Activated CD8-positive, alpha-beta T cell treated with anti-CD3 and anti-CD28 coated beads, Interleukin-2, amount 10 ng/mL, durations not matched to agents 7 days and 5 days (primary cell): ENCODE measurements at places on chromosomes 16 and 17. TPM values are rescaled to one million over a fixed set of nuclear protein-coding genes. Genes with fewer than 3 reads are reported as not detected.

DNA sequence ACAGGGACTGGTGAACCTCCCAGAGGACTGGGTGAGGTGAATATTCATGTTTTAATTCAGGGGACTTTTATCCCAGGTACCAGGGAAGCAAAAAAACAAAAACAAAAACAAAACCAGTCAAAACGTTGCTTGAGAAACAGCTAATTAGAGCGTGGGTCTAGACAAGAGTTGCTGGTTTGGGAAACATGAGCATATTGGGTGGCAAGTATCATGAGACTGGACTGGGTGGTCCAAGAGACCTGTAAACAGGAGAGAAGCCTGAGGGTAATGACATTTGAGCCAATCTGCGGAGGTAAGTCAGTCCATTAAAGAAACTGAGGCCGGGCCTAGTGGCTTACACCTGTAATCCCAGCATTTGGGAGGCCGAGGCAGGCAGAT lies 11.5 kb upstream of the BPTF start:
- H3K36me3 ChIP-seq: no peaks in the 10 kb centered on the region
- H3K4me1 ChIP-seq: no peaks in the 10 kb centered on the region
- DNase-seq: no peak
- H3K27me3 ChIP-seq: peaks cover 10% of the 10 kb centered on the region
- no peak overlapping the region for H3K27ac ChIP-seq

The EFCAB5 gene
- total RNA-seq: 1.6 TPM

The HASPIN gene
- total RNA-seq: 27.0 TPM

The CD300LG gene
- total RNA-seq: not detected

DNA sequence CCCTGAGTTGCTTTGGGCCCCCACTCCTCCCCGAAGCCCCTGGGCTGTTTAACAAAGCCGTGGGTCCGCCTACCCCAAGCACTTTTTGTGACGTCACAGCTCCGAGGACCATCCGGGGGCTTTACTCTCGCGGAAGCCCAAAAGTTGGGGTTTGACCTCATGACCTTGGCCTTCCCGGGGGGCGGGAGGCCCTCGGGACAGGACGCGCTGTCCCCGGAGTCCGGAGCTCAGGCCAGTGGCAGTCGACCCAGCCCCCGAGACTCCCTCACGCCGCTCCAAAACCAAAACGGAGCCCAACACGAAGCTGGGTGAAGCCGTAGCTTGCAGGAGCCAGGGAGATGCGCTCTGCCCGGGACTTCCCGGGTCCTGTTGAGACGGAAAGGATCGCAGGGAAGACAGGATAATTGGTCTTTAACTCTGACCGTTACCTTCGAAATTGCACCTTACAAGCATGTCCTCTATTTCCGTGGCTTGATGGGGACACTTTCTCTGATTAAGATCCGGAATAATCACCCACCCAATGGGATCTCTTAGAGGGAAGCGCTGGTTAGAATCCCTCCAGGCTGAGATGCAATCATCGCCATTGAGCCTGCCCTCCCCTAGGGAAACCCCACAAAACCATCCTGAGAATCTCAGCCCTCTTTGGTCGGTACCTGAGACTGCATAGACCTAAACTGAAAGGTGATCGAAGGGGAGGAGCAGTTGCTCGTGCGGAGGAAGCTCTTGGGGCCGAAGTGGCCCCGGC lies 4.9 kb upstream of the SOX9 start:
- no peaks in the 10 kb centered on the region for H3K4me1 ChIP-seq
- no peak overlapping the region for H3K27ac ChIP-seq
- peaks cover 48% of the 10 kb centered on the region for H3K27me3 ChIP-seq

DNA sequence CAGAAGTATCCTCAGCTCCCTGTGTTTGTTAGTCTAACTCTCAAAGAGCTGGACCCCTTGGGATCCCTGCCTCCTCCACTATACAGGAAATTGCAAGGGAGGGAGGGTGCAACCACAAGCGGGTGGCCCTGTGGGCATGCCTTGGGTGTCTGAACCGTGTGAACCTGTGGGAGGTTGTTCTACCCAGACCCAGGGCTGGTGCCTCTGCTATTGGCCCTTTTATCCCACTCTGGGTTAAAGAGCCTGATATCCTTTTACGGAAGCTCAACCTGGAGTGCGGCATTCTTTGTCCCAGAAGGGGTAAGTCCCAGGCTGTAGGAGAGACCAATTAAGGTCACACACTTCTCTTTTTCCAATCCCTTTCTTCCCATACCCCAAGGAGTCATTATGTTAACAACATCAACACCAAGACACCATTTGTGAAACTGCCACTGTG lies 53.4 kb downstream of the ARSG start:
- H3K4me3 ChIP-seq: peak overlapping the region; percentile 1
- peak; percentile 71 for DNase-seq
- peaks cover 67% of the 10 kb centered on the region for H3K4me1 ChIP-seq
- peaks cover 24% of the 10 kb centered on the region for H3K36me3 ChIP-seq

DNA sequence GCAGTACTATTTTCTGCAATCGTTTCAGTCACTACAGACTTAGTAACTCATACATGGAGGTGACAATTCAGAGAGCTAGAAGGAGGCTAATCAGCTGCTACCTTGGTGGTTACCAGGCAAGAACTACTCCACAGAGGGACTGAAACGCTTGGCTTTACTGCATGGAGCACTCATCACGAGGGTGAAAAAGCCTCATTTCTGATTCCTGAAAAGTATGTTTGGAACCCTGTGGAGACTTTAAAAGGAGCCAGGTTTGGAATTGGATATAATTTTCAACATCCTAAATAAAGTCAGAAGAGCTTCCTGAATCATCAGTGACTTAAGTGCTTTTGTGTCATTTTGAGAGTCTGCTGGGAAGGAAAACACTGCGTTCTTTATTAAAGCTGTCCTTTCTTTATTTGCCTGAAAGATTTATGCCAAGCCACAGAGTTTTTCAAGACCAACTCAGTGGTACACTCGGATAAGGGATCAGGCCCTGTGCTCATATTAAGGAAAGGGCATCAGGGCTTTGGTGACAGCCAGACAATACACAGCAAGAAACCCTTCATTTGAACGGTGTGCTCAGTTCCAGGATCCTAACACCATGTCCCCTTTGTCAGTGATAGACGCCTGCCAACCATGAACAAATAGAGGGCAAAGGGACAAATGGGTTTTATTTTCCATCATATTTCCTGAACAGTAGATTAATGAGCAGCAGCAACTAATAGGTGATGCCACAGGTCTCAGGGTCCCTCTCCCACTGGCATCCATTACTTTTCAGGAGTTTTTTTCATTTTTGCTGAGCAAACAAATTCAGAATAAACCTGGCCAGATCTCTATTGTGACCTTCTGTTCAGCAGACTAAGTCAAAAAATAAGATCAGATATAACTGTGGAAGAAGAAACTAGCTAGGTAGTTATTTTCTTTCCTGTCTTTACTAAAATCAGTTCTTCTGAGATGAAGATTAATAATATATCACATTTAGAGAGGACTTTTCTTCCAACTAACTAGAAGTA lies 80.5 kb upstream of the CLEC18B start:
- H3K27ac ChIP-seq: no peak overlapping the region
- peaks cover 22% of the 10 kb centered on the region for H3K36me3 ChIP-seq

The CSH1 gene
- not detected for total RNA-seq

The BAIAP2 gene
- total RNA-seq: 5.0 TPM

The DPEP2 gene
- total RNA-seq: 5.6 TPM

DNA sequence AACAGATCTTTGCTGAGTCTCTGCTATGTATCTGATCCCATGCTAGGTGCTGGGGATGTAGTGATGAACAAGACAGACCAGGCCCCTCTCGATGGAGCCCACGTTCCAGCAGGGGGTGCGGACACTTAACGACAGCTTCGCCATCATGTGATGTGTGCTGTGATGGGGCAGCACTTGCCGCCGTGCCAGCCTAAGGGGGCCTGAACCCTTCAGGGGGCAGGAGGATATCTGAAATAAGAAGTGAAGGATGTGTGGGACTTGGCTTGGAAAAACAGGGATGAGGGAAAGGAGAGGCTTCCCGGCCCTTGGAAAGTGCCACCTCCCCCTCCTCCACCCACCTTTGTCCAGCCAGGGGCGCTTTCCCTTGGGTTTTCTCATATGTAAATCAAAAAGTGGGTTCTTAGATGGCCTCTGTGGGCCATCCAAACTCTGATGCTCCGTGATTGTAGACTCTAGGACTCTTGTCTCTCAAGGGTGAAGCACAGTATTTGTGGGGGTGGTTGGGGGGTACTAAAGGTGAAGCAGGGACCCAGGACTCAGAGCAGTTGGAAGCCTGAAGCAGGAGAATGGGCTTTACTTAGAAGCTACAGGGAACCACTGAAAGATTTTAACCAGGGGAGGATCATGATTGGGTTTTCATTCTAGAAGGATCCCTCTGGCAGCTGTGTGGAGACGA lies 4.0 kb upstream of the DLX3 start:
- no peak overlapping the region for H3K4me3 ChIP-seq
- DNase-seq: no peak
- H3K4me1 ChIP-seq: peaks cover 27% of the 10 kb centered on the region
- no peak overlapping the region for H3K27ac ChIP-seq

DNA sequence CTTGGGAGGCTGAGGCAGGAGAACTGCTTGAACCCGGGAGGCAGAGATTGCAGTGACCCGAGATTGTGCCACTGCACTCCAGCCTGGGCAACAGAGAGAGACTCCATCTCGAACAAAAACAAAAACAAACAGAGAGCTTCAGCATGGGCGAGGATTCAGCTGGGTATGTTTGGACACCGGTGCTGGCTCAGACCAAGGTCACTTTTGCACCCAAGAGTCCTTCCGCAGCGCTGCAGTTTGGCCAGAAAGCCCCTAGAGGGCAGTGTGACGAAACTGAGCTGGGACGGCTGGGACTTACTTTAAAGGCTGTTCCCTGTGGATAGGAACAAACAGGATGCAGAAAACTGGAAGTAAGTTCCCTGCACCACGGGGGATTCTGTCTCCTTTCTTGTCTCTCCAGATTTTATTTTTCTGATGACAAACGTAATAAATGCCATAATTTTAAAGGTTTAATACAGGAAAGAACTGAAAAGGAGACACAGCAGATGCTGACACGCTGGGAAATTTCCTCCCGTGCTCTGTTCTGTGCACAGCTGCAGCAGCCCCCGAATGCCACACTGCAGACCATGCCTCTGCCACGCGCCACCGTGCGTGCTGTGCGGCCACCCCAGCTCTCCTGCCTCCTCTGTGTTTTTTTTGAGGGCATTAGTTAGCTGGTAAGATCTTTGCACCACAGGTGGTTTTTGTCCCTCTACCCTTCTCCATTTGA lies 25.2 kb upstream of the USP36 start:
- DNase-seq: peak; percentile 76
- H3K27me3 ChIP-seq: no peaks in the 10 kb centered on the region
- H3K4me3 ChIP-seq: no peak overlapping the region
- H3K27ac ChIP-seq: no peak overlapping the region

DNA sequence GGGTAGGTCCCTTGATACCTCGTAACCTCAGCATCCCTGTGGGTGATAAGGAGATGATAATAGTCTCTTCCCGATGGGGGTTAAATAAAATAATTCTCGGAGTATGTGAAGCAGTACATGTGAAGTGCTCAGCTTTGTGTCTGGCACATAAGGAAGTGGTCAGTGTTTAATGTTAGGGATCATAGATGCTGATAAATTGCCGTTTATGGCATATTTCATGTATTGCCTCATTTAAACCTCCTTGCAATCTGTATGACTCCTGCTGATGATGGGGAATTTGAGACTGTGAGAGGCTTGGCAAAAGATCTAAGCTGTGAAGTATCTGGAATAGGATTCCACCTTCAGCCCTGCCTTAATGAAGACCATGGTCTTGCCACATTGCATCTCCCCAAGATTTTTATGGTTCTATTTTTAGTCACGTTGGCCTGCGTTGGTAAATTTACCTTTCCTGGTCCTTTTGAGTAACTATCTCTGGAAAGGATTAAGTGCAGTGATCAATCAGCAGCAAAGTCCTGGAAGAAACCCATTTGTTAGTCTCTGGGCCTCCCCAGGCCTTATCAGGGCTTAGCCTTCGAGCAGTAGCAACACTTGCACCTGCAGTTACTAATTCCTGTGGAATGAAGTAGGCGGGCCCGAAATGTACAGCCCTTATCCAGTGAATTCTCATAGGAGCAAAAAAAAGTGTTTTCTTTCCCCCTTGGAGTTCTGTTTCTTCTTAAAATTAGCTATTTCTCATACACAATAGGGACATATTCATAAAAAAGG lies 144.9 kb downstream of the WWOX start:
- peaks cover 3% of the 10 kb centered on the region for H3K36me3 ChIP-seq
- H3K27me3 ChIP-seq: no peaks in the 10 kb centered on the region
- no peak overlapping the region for H3K4me3 ChIP-seq
- no peak overlapping the region for H3K27ac ChIP-seq

DNA sequence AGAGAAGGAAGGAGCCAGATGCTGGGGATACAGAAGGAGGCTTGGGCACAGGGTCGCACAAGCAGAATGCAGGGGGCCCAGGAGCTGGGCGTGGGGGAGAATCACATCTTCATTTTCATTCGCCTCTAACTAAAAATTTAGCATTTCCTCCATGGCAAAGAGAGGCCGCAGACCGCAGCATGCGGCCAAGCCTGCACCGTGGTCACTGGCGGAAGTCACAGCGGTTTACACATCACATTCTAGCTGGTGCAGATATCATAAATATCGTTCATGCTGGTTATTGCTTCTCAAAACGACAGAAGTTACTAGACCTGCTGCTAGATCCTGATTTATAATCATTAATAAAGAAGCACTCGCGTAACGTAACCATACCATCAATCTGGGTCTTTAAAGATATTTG lies 162.0 kb downstream of the NTN1 start:
- H3K27me3 ChIP-seq: no peaks in the 10 kb centered on the region
- no peaks in the 10 kb centered on the region for H3K36me3 ChIP-seq

GRCh38 chr16:70410734-70411133 lies 28.2 kb downstream of the ST3GAL2 start:
- peaks cover 17% of the 10 kb centered on the region for H3K36me3 ChIP-seq
- no peaks in the 10 kb centered on the region for H3K27me3 ChIP-seq
- DNase-seq: no peak
- H3K27ac ChIP-seq: no peak overlapping the region

- H3K4me1 ChIP-seq: no peaks in the 10 kb centered on the region
- peaks cover 6% of the 10 kb centered on the region for H3K27me3 ChIP-seq
- H3K36me3 ChIP-seq: no peaks in the 10 kb centered on the region
These were observed 155.0 kb downstream of the HS3ST2 start for GRCh38 chr16:22968931-22969330.

GRCh38 chr17:65685110-65685509 lies 123.7 kb upstream of the AXIN2 start:
- no peaks in the 10 kb centered on the region for H3K36me3 ChIP-seq
- H3K4me3 ChIP-seq: no peak overlapping the region
- H3K27ac ChIP-seq: no peak overlapping the region
- H3K27me3 ChIP-seq: no peaks in the 10 kb centered on the region
- H3K4me1 ChIP-seq: no peaks in the 10 kb centered on the region

DNA sequence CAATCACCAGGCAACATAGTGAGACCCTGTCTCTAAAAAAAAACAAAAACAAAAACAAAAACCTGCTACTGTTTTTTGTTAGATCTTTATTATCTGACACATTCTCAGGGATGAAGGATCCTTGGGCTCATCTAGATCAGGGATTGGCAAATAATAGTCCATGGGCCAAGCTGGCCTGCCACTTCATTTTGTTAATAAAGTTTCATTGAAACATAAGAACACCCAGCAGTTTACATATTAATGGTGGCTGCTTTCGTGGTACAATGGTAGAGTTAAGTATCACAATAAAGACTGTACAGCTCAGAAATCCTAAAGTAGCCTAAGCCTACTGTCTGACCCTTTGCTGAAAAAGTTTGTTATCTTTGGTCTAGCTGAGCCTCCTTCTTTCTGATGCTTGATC lies 32.9 kb upstream of the CLEC18A start:
- no peaks in the 10 kb centered on the region for H3K27me3 ChIP-seq
- DNase-seq: no peak
- no peak overlapping the region for H3K4me3 ChIP-seq
- no peaks in the 10 kb centered on the region for H3K4me1 ChIP-seq
- H3K36me3 ChIP-seq: peaks cover 5% of the 10 kb centered on the region

- DNase-seq: no peak
- no peaks in the 10 kb centered on the region for H3K4me1 ChIP-seq
- no peaks in the 10 kb centered on the region for H3K27me3 ChIP-seq
- no peak overlapping the region for H3K4me3 ChIP-seq
These were observed 163.5 kb upstream of the CDH11 start for GRCh38 chr16:65285128-65286048.

The SLC16A11 gene
- total RNA-seq: 0.39 TPM

The ZNF23 gene
- 8.7 TPM for total RNA-seq
